ENCODE measurements at places on chromosomes 6 and 20.

DNA sequence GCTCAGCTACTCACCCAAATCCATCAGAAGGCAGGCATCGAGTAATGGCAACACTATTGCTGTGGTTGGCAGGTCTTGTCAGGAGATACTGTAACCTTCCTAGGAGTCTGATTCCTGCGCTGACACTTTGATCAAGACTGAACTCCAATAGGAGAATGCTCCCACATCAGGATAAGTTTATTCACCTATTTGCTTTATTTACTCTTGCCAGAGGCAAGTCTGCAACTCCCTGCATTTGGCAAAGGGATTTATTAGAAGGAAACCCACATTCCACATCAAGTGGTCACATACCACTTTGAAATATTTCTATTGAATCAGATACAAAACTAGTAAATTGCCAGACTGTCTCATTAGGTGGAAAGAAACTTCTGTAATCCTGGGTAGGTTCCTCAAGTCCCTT is 43.5 kb downstream of the ZFAND3 start:
- no peak for DNase-seq

DNA sequence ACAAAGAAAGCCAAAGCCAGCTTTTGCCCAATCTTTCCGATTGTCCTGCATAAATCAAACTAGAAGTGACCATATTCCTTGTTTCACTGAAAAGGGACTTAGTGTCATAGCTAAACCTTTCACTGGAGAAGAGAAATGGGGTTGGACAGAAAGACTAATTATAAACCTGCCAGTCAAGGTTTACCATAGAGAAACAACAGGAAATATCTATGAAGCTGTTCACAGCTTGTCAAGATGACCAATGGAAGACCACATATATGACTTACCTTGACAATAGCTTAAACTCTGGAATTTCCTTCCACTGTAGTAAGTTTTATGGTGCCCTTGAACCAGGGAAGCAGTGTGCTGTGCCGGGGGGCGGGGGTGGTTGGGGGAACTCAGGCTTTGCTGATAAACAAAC is 107.7 kb upstream of the PHACTR1 start:
- DNase-seq, result no peak

DNA sequence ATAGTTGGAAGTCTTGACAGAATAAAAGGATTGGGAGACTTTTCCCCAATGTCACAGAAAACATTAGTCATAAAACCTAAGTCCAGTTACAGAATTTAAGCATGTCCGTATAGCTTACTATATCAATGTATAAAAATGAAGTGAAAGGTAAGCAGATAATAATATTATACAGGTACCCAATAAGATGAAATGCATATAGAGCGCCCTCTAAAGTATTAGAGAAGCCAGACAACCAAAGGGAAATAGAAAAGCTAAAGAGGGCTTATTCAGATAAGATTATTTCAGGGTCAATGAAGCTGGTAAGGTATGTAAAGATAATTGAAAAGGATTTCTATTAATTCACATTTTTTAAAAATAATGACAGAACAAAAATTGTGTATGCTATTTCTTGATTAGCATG is 947.7 kb upstream of the MAP3K7 start:
- DNase-seq, result no peak

- DNase-seq, result no peak
These were observed 39.0 kb upstream of the PTPN1 start for GRCh38 chr20:50471231-50471630.

- peak; percentile 44 for DNase-seq
These were observed 110.9 kb downstream of the ARMC2 start for GRCh38 chr6:108958900-108959770.

GRCh38 chr6:1781817-1782184 is 172.1 kb downstream of the FOXC1 start:
- DNase-seq, result no peak

DNA sequence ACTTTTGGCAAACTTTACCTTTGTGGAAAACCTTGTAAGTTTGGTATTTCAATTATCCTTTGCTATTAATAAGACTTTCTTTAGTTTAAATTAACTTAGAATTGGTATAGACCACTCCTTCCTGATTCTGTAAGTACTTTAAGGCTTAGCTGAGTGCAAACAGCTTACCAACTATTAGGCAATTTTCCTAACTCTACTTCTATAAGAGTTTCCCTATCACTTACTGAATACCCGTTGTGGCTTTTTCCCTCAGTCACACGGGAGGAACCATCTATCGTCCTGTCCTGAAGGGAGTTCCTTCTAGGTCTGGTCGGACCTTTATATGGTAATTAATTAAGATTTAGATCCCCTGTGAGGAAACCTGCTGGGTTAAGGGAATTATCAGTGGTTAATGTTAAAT is 9.6 kb downstream of the SLC35A1 start:
- no peak for DNase-seq

GRCh38 chr6:73455865-73456629 is 4.0 kb upstream of the CGAS start:
- peak; percentile 67 for DNase-seq

GRCh38 chr6:83008626-83009025 is 57.0 kb downstream of the UBE3D start:
- DNase-seq, result no peak

DNA sequence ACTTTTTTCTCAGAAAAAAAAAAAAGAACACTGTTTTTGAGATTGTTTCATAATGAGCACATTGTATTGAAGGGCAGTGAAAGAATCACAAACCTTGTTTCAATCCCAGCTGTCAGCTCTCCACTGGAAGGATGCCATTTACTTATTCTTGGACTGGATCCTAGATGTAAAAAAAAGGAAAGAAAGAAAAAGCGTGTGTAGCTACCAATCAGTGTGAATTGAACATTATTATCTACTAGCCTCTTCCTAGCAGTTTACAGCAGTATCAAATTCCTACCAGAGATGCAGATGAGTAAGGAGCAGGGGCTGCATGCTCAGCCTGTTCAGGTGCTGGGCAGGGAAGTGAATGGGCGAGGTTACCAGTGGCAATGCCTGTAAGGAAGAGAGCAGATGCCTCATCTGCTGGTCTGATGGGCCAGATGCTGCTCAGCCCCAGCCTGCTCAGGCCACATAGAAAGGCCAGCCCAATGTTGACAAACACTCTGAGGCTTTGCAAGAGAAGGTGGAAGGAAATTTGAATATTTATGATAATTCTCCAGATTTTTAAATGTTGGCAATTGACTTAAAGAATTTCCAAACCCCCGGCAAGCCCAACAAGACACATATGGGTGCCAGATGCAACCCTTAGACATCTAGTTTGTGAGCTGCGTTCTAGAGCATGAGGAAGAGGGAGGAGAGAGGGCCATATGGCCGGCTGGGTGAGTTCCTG is 189.5 kb downstream of the IBTK start:
- no peak for DNase-seq

DNA sequence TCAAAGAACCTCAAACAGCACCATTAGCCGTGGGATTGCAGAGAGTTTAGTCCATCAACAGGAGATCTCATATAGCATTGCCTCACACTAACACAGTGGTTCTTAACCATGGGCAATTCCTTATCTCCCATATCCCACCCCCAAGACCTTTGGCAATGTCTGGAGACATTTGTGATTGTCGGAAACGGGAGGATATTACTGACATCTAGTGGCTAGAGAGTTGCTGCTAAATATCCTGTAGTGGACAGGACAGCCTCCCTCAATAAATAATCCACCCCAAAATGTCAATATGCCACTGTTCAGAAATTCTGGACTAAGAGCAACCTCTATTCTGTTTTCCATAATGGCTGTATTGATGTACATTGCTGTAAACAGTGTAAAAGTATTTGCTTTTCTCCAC is 210.1 kb upstream of the CCN2 start:
- DNase-seq, result no peak

GRCh38 chr20:53609491-53610445 is 16.1 kb upstream of the ZNF217 start:
- peak; percentile 70 for DNase-seq

DNA sequence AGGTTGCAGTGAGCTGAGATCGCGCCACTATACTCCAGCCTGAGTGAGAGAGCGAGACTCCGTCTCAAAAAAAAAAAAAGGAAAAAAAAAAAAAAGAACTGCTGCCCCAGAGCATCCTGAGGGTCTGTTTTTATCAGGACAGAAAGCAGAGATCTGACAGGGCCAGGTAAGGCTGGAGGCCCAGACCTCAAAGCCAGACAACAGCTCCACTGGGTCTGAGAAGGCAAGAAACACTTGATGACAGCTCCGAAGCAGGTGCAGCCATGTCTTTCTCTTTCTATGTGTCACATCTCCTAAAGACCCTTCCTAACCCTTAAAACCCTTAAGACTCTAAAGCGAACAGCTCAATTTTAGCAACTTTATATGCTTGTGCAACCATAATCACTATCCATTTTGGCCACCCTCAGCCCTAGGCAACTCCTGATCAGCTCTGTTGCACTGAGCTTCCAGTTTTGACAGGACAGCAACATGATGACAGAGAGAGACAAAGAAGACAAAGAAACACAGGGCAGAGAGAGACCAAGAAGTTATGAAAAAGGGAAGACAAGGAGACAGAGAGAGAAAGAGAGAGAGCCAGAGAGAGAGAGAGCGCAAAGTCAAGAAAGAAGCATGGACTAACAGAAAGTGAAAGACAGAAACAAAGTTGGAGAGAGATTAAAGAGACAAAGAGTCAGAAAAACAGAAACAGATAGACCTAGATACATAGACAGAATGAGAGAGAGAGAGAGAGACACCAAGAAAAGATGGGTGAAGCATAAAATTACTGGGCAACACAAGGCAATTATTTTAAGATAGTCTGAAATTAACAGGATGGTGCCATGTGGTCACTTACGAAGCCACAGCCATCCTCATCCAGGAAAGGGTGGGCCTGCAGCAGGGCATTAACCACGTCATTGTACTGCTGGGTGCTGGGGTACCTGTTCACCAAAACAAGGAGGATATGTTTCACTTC is 39.2 kb downstream of the SAMD3 start:
- DNase-seq, result no peak

- DNase-seq, result no peak
These were observed 16.9 kb upstream of the MDFI start for GRCh38 chr6:41621367-41621766.

DNA sequence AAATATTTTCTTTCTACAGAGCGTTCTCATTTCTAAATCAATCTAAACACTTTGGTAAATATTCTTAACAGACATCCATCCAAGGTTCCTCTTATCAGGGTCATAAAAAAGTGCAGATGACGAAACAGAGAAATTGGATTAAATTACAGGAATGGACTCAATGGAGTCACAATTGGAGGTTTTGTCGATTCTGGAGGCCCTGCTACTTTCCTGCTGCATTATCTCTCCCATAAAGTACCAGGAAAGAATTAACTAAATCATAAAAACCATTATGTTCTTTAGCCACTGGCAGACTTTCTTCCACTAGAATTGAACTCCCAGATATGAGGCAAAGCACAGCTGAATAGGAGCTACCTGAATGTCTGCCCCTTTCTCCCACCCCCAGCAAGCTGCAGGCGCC is 610.6 kb downstream of the HDGFL1 start:
- no peak for DNase-seq

DNA sequence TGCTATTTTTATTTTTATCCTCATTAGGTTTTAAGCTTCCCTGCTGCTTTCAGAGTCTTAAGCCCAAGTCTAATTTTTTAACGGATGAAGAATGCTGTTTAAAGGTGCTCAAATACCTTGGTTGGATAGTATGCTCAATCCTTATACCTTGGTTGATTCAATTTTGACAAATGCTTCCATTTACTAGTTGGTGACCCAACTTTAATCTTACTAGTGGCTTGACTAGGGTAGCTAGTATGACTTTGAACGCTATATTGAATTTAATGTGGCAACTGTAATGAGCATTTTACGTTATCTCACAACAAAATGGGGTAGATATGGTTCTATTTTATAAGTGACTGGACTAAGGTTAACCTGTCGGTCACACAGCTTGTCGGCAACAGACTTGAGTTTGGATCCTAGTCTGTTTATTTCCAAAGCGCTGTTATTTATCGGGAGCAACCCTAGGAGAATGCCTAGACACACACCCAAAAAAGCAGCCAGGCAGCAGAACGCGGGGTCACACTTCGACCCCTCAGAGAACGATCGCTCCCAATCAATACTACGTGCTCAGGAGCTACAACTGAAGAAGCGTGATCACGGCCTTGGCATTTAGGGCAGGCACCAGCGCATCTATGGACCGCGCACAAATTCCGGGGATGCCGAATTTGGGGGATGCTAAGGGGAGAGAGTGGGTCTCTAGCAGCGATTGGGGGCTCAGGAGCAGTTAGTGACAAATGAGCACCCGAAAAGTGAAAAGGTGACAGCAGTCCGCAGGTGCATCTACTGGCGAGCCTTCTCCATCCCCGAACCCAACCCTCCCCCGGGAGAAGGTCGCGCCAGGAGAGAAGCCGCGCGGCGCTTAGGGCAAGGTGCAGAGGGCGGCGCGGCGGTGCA is 586 bp upstream of the ALDH5A1 start:
- no peak for DNase-seq

GRCh38 chr6:136360783-136361182 is 71.1 kb upstream of the BCLAF1 start:
- DNase-seq, result no peak
